Stimulated activated CD8-positive, alpha-beta memory T cell treated with anti-CD3 and anti-CD28 coated beads, Interleukin-2, amount 100 ng/mL, for 48 hours (primary cell): ENCODE measurements at places on chromosomes 3 and 15.

- DNase-seq = no peak
Observed at GRCh38 chr15:75200391-75200764, 1.3 kb upstream of the C15orf39 start.

- DNase-seq = no peak
Observed at GRCh38 chr15:66879531-66880368, 177.7 kb downstream of the SMAD6 start.

GRCh38 chr15:80588801-80589200 lies 106.3 kb upstream of the ABHD17C start:
- DNase-seq = no peak

- DNase-seq = no peak
Observed at GRCh38 chr15:63598473-63599400, 1.6 kb downstream of the FBXL22 start.

DNA sequence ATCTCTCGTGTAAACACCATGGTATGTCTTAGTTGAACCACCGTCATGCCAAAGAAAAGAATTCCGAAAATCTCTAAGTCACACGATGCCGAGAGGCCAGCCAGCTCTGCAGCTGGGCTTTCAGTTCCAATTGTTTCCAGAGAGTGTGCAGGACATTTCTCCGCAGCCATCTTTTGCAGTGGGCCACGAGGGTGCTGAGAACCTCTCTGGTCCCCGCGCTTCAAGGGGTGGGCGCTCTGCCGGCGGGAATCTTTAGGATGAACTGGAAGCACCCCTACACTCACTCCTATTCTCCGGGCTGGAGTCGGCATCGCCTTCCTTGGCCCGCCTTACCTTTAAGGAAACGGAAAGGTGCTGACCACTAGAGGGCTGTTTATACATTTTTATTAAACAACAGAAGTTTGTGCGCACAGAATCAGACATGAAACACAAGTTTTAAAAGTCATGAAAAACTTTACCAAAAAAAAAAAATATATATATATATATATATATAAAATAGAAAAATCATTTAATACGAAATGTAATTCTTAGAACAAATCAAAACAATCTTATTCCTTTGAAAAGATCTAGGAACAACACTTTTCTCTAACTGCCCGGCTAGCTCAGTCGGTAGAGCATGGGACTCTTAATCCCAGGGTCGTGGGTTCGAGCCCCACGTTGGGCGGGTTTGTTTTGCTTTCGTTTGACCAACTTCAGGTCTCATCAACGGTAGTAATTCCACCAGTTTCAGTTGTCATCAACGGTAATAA lies 12.5 kb upstream of the MORF4L1 start:
- peak; percentile 47 for DNase-seq

- DNase-seq = no peak
Observed at GRCh38 chr3:79255702-79256101, 512.1 kb downstream of the ROBO1 start.

DNA sequence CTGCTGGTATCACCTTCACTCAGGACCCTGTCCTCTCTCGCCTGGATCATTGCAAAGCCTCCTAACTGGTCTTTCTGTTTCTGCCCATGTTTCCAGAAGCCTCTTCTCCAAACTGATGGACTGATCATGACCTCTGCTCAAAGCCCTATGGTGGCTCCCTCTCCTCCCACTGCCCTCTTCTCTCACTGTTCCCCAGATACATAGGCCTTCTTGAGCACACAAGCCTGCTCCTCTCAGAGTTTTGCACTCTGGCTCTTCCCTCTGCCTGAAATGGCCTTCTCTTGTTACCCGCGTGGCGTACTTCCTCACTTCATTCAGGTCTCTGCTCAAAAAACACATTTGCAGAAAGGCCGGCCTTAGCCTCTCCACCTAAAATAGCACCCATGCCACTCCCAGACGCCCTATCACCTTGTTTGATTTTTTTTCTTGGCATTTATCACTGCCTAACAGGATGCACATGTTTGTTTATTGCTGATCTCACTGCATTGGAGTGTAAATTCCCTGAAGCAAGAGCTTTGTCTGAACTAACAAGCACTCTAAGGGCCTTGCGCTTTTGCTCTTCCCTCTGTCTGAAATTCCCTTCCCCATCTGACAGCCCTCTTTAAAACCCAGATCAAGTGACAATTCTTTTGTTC lies 1.4 kb upstream of the ETFA start:
- DNase-seq = no peak

- DNase-seq = no peak
Observed at GRCh38 chr3:101138817-101139216, 145.6 kb upstream of the ABI3BP start.

DNA sequence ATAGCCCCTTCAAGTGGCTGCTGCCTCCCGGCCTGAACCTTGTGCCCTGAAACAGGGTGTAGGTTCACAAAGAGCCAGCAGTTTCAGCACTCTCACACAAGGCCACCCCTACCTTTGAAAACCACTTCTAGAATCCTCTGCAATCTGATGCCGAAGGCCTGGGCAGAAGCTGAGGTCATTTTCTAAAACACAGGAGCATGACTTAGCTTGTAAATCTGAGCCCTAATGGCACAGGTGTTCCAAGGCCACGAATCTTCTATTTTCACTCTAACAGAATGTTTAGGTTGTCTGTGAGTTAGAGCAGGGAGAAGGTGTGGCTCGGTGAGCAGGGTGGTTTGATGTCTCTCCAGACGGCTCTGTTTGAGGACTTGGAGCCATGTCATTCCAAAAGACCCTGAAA lies 62.3 kb downstream of the SYNM start:
- no peak for DNase-seq

- DNase-seq = no peak
Observed at GRCh38 chr3:50609071-50609762, 2.4 kb downstream of the CISH start.

- no peak for DNase-seq
Observed at GRCh38 chr15:75230551-75231371, 27.4 kb upstream of the GOLGA6C start.

- no peak for DNase-seq
Observed at GRCh38 chr3:133474251-133474801, 74.5 kb downstream of the BFSP2 start.

GRCh38 chr3:60013241-60013640 lies 963.4 kb upstream of the CFAP20DC start:
- DNase-seq = no peak

- no peak for DNase-seq
Observed at GRCh38 chr3:88283242-88283592, 133.5 kb downstream of the C3orf38 start.

DNA sequence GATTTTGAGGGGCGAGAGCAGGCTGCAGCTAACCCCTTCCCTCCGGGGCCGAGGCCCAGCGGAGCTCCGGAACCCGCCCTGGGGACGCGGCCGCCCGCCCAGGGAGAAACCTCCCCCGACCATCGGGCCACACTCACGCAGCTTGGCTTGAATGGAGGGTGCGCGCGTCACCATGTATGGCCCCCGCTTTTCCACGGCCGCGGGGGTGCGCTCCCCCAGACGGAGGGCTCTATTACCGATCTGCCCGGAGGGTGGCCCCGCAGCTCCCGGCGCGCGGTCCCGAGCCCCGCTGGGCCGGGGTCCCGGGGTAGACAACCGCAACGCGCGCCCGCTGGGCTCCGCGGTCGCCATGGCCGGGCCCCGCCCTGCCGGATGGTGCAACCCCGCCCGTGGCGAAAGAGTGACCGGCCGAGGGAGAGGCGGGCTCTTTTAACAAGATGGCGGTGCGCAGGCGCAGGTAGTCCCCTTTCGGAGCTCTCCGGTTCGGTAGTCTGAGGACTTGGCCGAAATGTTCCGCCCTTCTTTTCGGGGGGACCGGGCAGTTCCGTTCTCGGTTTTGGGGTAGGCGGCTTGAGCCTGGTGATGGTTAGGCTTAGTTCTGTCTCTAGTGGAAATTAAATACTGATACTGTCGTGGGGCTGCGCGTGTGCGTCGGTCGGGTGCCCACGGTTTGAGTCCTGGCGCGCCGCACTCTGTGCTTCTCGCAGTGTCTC lies at the start of gene FAM219B:
Gene FAM219B, minus strand, starts transcription at position 402 of the 713 bp plus-strand sequence. Its CDS starts 51 bp downstream, at position 351.
- peak; percentile 75 for DNase-seq

DNA sequence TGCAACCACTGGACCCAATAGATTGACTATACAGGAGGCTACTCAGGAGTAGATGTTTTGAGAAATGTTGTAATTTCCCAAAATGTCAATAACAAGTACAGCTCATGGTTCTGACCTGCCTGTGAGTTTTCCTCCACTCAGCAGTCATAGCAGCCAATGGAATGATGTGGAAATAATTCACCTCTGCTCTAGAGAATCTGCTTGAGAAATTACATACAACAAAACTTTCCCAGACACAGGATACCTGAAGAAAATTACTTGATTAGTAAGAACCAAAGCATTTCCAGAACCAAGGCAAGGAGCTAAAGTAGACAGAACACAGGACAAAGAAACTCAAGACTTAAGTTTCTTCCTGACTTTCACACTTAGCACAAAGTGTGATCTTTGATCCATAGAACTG lies 218.9 kb upstream of the SETMAR start:
- no peak for DNase-seq

DNA sequence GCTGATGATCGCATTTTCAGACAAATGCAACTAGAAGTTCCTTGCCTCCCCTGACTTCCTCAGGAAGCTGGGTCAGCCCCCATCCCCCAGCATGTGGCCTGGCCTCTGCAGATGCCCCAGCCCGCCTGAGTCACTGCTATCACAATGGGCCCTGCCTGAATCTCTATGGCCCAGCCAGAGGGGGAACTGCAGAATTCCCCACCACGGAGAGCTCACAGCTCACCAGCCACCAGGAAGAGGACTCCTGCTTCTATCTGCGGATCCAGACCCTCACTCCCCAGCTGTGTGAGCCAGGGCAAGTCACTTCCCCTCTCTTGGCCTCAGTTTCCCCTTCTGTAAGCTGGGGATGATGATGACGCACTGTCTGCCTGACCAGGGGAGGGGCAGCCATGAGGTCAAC lies 6.9 kb downstream of the PLXND1 start:
- DNase-seq = no peak

- no peak for DNase-seq
Observed at GRCh38 chr3:8914491-8914890, 48.8 kb downstream of the RAD18 start.

- DNase-seq = no peak
Observed at GRCh38 chr3:20376665-20377217, 190.7 kb upstream of the SGO1 start.

- DNase-seq = no peak
Observed at GRCh38 chr3:169498336-169498735, 165.2 kb downstream of the MECOM start.
